Hematopoietic multipotent progenitor cell treated with erythropoietin and hydrocortisone succinate and interleukin-3 and kit ligand, for 8 days (in vitro differentiated cells): ENCODE measurements at places on chromosomes 16 and 17.

DNA sequence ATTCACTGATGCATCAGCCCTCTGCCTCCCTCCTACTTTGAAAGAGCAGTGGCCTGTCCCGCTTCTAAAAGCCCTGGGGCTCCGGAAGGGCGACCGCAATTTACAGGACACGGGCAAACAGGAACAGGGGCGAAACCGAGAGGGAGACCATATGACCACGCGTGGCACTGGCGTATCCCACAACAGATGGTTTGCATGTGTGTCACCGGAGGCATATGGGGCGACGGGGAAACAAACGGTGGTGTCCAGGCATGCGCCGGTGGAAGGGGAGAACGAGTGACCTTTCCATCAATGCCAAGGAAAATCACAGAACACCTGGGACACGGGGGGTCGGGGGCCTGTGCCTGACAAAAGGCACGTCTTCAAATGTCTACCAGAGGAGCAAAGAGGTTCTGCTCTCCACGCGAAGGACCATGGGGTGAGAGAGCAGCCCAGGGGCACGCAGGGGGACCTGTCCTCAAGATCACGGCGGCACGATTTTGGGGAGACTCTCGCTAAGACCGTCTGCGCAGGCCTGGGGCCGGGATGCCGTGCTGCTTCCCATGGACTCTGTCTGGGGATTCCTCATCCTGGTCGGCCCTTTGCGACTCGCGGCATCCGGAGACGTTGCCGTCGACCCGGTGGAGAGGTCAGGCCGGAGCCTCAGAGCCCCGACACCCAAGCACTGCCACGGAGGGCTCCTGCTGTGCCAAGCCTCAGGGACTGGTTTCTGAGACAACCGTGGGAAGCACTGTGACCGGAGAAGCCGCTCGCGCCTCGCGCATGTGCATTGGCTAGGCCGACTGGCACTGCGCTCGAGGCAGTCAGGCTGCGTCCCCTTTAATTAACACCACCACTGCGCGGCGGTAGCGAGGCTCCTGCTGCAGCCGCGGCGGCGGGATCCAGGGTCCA lies 12.8 kb upstream of the KCNJ18 start:
- DNase-seq, result no peak

DNA sequence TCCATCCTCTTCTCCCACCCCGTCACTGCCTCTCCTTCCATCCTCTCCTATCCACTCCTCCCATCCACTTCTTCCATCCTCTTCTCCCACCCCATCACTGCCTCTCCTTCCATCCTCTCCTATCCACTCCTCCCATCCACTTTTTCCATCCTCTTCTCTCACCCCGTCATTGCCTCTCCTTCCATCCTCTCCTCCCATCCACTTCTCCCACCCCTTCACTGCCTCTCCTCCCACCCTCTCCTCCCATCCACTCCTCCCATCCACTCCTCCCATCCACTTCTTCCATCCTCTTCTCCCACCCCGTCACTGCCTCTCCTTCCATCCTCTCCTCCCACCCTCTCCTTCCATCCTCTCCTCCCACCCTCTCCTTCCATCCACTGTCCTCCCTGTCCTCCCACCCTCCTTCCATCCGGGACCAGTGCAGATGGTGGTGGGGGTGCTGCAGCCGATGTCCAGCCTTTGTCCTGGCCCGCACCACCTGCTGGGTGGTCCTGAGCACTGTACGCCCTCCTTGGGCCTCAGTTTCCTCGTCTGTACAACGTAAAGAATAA lies 1.1 kb downstream of the WFIKKN1 start:
- DNase-seq, result no peak

DNA sequence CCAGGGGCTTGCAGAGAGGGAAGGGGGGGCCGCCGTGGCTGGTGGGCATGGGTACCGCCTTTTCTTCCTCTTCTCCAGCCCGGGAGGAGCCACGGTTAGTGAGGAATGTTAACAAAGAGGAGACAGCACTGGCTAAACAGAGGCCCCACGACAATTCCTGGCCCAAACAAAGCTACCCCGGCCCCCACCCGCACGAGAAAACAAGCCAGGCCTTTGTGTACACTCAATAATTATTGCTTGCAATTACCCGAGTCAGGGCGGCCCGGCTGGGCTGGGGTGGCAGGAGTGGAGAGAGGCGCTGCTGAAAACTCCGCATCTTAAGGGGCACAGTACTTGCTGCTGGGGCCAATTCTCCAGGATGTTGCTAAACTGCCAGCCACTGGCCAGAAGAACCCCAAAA lies 56.4 kb downstream of the IRX5 start:
- no peak for DNase-seq

DNA sequence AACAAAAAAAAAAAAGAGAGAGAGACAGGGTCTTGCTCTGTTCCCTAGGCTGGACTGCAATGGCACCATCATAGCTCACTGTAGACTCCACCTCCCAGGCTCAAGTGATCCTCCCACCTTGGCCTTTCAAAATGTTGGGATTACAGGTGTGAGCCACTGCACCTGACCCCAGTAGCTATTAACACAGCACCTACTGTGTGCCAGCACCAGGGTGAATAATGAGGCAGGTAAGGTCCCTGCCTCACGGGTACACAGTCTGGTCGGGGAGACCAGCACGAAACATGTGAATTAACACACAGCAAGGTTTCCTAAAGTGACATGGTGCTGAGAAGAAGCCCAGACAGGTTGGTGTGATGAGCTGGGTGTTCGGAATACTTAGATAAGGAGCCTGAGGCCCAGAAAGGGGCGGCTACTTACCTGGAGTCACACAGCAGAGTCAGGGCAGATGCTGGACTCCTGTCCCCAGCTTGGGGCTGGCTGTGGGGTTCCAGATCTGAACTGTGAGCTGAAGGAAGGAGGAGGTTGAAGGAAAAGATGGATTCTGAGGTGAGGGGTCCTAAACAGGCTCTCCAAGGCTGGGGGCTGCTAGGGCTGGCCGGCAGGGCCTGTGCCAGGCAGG lies 10.5 kb upstream of the FBXL19 start:
- no peak for DNase-seq
